ENCODE measurements at places on chromosomes 6 and 20. TPM values are rescaled to one million over a fixed set of nuclear protein-coding genes. Genes with fewer than 3 reads are reported as not detected.

GRCh38 chr20:23135449-23136420 lies 49.6 kb upstream of the CD93 start:
- DNase-seq: no peak

GRCh38 chr6:150056916-150057315 lies 12.0 kb downstream of the ULBP3 start:
- no peak for DNase-seq

Gene IMPG1
- not detected for total RNA-seq

Gene ENPP1
- 13.6 TPM for total RNA-seq

DNA sequence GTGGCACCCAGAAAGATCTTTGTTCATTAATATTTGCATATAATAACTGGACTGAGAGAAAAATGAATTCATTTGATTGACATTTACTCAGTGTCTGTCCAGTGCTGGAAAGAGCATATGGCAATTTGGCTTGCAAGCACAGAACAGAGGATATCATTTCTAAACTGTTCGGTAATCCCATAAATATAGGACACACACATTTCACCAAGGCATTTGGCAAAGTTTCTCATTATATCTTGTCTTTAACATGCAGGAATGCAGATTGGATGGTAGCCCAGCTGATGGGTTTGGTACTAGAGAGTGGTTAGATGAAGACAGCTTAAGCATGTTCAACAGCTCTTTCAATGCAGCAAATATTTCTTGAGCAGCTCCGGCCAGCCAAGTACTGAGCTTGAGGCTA lies 259.2 kb downstream of the PRKN start:
- DNase-seq: no peak

- DNase-seq: no peak
These were observed 55.6 kb downstream of the PTPRK start for GRCh38 chr6:128464790-128465189.

Gene CDSN
- total RNA-seq: not detected

Gene FAXC
- total RNA-seq: 10.8 TPM

DNA sequence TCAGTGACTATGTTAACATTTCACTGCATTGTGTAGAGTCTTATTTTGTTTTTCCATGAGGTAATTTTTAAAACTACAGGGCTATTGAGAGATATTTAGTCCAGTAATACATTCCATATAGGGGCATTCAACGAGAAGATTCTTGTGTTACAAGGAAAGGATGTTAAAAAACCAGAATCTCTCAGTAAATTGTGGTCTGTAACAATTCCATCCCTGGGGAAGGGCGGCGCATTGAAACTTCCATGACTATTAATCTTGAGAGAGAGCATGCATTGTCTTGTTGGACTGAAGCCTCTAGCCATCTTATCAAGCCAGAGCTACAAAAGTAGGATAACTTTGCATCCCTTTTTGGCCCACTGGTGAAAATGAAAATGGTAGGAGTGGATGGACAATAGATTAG lies 119.7 kb downstream of the BCKDHB start:
- DNase-seq: no peak

Gene CDC25B
- total RNA-seq: 24.0 TPM

DNA sequence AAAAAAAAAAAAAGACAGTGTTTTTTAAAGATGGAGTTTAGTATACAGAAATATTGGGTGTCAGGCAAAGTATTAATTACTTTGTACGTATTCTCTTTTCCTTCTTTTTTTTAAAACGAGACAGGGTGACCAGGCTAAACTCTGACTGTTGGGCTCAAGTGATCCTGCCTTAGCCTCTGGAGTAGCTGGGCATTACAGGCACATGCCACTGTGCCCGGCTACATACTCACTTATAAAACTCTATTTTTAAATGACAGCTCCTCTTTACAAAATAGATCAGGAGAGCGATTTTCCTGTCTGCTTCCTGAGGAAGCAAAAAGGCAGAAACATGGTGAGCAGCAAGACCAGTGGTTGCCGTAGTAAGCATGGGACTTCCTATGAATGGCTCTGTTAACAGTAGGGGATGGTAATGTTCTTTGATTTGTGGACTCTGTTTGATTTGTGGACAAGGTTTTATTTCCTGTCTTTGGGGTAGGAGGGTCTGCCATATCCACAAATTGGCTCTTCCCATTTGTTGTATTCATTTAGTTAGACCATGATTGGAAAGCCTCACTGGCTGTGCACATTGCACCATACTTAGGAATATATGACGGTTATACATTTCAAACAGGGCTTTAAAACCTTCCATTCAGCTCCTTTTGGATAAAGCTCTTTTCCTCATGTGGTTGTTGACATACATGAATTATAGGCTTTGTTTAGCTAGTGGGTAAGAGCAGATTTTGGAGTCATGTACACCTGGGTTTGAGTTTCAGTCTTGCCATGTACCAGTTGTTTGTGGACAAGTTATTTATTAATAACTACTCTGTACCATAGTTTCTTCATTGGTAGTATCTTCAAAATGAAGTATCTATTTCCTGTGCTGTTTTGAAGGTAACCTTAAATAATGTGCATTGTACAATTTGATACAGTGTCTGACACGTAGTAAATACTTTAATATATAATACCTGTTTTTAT lies 45.1 kb downstream of the PTPRA start:
- no peak for DNase-seq

DNA sequence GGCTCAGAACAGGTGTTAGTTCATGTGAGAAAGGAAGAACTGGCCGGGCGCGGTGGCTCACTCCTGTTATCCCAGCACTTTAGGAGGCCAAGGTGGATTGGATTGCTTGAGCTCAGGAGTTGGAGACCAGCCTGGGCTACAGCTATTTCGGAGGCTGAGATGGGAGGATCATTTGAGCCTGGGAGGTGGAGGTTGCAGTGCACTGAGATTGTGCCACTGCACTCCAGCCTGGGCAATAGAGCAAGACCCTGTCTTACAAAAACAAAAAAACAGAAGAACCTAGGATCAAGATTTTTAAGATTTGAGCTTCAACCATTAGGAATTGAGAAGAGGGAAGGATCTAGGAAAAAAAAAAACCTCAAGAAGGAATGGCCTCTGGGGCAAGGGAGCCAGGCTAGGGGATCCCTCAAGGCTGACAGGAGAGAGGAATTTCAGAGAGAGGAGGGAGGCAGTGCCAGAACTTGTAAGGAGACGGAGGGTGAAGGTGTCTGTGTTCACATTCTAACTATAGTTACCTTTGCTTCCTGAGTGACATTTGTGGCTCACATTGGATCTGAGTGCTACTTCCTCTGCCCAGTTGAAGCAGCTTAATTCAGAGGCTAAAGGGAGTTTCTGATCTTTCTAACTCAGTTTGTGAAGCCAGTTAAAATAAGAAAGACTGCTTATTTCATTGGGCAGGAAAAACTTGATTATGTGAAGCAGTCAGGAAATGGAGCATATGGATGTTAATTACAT lies 26.1 kb downstream of the CHMP4B start:
- no peak for DNase-seq

GRCh38 chr6:144216668-144217218 lies 66.4 kb downstream of the STX11 start:
- DNase-seq: peak; percentile 93

DNA sequence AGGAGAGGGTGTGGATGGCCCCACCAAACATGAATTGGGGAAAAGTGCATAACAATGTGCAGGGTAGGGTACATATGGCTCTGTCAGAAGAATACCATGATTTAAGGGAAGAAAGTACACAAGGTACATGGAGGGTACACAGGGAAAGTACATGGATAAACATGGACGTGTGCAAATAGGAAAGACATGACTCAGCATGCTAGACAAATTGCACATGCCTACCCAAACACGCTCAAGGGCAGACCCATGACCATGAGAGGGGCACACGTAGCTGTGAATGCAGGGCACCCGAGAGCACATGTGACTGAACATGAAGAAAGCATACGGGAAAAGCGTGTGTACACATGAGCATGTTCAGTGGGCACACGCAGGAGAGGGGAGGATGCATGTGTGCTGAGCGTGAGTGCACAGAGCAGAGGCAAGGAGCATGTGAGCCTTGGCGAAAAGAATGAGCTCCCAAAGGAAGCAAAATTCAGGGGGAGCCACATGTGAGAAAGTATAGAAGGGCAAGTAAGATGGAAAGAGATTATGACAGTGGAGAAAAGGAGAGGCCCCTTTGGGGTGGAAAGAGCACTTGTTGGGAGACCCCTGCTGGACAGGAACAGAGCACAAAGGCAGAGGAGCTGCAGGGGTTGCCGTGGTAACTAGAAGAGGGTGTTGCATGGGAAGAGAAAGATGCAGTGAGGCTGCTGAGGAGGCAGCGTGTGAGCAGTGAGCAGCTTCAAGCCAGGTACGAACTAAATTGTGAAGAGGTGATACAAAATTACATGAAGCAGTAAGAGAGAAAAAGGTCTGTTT lies 17.8 kb downstream of the OR2H2 start:
- DNase-seq: no peak

DNA sequence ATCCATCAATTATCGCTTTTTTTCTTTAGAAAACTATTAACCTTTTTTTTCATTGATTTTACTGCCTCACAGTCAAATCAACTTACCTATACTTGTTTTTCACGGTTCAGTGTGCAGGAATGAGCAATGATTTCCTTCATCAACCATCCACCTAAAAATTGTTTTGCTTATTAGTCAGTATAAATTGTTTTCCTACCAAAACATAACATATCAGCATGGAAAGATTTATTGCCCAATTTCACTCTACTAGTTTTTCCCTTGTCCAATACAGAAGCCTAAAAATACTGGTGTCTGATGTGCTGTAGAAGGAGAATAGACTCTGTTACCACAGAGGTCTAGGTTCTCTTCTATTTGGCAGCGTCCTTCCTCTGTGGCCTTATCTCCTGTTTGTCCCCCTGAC lies 558.2 kb upstream of the CITED2 start:
- no peak for DNase-seq

- no peak for DNase-seq
These were observed 76.3 kb downstream of the ASXL1 start for GRCh38 chr20:32434434-32434833.

Gene OPRM1
- total RNA-seq: not detected

GRCh38 chr6:1770435-1770843 lies 160.7 kb downstream of the FOXC1 start:
- DNase-seq: no peak

DNA sequence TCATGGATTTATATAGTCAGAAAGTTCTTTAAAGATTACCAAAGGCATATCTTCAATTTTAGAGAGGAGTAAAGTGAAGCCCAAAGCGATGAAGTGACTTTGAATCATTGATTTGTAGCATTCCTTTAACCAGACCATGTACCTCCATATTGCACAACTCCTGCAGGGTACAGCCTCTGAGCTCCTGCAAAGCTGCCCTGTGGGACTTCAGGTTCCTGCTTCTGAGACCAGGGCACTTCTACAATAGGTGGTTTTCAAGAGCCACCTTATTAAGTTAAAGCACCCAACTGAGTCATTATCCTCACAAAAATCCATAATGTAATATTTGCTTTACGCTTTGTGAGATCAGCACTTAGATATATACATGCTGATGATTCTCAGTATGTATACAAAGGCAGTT lies 270.7 kb upstream of the RGS17 start:
- DNase-seq: no peak

Gene VAPB
- total RNA-seq: 54.6 TPM

GRCh38 chr6:125193208-125193607 lies 39.6 kb downstream of the TPD52L1 start:
- no peak for DNase-seq

GRCh38 chr20:48759631-48760245 lies 68.1 kb downstream of the PREX1 start:
- no peak for DNase-seq

Gene ULBP2
- total RNA-seq: 0.43 TPM

DNA sequence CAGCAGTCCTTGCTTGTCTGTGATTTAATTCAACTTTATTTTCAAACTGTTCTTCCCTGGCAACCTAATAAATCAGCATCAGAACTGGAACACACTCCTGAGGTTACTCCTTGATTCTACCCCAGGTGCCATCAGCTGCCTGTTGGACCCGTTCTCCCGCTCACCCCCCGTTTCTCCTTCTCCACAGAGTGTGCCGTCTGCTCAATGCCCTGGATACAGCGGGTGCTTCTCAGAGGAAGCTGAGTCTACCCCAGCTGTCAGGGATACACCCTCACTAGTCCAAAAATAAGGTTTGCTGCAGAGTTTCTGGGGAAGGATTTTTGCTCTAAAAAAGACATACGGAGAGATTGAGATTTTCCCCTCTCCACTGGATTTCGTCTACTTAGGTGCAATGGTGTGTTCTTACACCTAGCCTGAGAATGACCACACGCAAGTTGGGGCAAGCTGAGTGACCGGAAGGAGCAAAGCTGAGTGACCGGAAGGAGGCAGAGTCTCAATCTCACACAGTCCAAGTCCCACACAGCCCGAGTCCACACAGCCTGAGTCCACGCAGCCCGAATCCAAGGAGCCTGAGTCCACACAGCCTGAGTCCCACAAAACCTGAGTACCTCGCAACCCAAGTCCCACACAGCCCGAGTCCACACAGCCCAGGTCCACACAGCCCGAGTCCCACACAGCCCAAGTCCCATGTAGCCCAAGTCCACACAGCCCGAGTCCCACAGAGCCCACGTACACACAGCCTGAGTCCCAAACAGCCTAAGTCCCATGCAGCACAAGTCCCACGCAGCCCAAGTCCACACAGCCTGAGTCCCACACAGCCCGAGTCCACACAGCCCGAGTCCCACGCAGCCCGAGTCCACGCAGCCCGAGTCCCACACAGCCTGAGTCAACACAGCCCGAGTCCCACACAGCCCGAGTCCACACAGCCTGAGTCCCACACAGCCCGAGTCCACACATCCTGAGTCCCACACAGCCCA lies 58.6 kb upstream of the DACT2 start:
- peak; percentile 23 for DNase-seq

Gene SLC13A3
- 1.7 TPM for total RNA-seq

DNA sequence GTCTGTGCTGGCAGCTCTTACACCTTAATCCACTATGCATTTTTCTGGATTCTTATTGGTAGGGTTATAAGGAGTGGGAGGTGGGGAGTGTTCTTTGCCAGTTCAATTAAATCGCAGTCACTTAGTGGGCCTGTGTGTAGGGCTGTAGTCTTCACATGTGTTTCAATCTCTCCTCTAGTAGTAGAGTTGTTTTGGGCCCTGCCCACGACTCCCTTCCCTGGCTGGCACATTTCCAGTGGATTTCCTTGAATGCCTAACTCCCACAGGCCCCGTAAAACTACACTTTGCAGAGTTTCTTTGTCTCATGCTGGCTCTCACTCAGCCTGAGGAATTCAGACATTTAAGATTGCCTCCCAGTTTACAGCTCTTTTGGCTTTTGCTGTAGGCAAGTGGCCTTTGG lies 414.0 kb upstream of the OPRM1 start:
- DNase-seq: no peak

DNA sequence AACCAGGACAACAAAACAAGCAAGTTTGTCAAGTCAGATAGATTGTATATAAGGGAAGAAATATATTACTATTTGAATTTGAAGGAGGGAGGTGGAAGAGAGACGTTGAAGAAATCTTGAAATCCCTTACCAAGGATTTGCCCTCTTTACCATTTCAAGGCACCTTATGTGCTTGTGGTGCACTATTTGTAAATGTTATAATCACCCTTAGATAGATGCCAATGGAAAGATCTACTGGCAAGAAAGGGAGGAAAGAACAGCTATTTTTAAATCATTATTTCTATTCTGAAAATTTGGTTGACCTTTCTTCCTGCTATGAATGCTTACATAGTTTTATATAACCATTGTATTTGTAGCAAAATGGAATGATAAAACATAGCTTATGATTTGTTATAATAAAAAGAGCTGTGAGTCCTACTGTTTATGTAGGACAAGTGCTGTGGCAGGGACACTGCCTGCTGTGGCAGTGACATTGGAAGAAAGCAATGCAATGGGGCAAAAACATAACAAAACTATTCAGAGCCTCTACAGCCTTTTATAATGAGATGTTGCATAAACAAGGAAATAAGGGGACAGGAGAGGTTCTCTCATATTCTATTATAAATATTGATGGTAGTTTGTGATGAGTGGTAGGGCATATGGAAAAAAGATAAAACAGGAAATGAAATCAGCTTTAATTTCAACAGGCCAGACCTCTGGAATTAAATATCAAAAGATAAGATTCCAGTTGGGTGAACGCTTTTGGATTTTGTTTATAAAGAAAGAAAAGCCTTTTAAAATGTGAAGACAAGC lies 1145.2 kb upstream of the GJE1 start:
- DNase-seq: no peak

Data from posterior vena cava (tissue), 2 donors.